ENCODE measurements at places on chromosomes 1 and 21.
A peak's percentile ranks its signal among the peaks of the same experiment; 100 is the strongest.

DNA sequence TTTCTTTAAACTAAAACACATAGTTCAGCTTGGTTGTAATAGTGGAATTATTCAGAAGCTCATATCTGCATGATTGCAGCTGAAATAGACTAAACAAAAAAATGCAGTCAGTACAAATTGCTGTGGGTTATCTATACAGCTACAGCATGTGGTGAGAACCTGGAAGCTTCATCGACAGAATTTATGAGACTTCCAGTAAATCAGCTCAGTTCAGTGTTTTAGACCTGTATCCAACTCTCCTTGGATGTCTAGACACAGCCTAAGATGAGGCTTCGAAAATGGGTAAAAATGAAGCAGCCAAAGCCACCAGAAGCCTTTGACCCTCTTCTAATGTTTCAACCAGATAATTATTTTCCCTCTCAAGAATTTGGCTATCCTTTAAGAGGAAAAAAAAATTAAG is 127.1 kb upstream of the C1orf105 start:
- no peak for DNase-seq

GRCh38 chr1:232367293-232367692 is 262.6 kb downstream of the SIPA1L2 start:
- no peak for DNase-seq

DNA sequence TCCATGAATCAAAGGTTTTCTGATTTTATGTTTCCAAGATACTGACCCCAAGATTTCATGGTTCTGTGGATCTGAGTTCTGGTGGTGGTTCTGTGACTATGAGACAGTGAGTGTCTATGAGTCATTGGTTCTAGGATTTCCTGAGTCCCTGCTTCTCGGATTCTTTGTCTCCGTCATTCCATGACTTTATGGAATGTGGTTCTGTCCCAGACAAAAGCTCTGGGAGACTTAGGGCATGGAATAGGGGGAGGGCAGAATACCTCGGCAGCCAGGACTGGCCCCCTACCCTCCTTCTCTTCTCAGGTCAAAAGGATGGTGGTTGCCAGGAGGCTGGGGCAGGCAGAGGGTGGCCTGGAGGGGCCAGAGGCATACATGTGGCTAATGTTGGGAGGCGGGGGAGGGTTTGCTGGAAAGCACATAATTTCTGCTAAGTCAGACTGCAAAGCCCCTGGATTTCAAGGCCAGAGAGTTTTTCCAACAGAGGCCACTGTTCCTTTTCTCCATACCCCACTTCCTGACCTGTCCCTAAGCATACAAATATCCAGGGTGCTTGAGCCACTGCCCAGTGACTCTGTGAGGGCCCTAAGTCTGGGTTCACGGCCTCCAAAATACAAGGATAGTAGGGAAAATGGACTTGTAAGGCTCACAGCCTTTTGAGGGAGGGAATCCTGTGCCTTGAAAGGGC is 17.2 kb downstream of the CDCP2 start:
- no peak for DNase-seq

- DNase-seq, result peak; percentile 48
These were observed 185.8 kb downstream of the MRPL39 start for GRCh38 chr21:25421321-25422028.

- DNase-seq, result no peak
These were observed 81.1 kb upstream of the CLDN14 start for GRCh38 chr21:36560933-36561575.

DNA sequence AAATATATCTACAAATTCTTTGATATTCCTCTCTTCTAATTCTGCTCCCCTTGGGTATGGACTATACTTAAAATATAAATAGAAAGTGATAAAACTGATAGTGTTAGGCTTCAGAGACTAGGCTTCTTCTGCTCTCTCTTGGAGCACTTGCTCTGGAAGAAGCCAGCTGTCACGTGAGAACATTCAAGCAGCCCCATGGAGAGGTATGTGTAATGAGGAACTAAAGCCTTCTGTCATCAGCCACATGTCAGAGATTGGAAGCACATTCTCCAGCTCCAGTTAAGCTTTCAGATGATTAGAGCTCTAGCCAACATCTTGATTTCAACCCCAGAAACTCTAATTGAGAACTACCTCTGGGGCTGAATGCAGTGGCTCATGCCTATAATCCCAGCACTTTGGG is 34.3 kb downstream of the XKR8 start:
- no peak for DNase-seq

- DNase-seq, result no peak
These were observed 22.4 kb downstream of the HUNK start for GRCh38 chr21:31895077-31895835.

GRCh38 chr1:58968360-58968952 is 184.6 kb upstream of the JUN start:
- no peak for DNase-seq

- no peak for DNase-seq
These were observed 222.4 kb upstream of the B3GALT2 start for GRCh38 chr1:193408782-193409293.
